AG10803 (cell line): ENCODE measurements at places on chromosomes 4 and X.

GRCh38 chr4:92305148-92305877 lies 1.5 kb downstream of the GRID2 start:
- peak; percentile 7 for DNase-seq

GRCh38 chr4:124037236-124037635 lies 640.6 kb downstream of the SPRY1 start:
- peak; percentile 10 for DNase-seq

DNA sequence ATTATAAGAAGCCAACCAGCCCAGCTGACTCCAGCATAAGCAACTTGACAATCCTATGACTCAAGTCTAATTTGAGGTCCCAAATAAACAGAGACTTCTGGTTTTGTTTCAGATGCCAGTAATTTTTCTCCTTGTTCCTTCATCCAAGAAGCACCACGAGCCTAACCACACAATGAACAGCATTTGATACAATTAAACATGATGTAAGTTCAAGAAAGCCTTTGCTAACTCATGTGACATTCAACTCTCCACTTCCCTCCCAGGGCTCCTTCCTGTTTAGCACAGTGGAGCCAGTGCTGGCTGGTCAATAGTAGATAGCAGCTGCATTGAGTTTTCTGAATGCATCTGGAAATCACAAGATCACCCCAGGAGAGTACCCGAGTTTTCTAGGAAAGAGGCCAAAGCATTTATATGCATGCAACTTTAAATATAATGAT lies 206.3 kb downstream of the ARHGAP24 start:
- peak; percentile 99 for DNase-seq

GRCh38 chr4:116881077-116881476 lies 204.3 kb downstream of the TRAM1L1 start:
- no peak for DNase-seq

DNA sequence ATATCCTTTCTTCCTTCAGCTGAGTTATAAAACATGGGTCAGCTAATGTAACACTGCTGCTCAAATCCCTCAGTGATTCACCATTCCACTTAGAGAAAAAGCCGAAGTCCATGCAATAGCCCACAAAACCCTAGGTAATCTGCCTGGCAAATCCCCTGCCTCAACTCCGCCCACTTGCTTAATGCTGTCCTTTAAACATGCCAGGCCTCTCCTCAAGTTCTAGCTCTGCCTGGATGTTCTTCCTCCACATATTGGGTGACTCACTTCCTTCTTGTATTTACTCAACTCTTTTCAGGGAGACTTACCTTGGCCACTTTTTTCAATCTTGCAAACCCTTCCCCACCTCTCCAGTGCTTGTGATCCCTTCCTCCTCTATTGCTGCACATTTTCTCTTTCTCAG lies 89.8 kb downstream of the EMCN start:
- DNase-seq = peak; percentile 51

DNA sequence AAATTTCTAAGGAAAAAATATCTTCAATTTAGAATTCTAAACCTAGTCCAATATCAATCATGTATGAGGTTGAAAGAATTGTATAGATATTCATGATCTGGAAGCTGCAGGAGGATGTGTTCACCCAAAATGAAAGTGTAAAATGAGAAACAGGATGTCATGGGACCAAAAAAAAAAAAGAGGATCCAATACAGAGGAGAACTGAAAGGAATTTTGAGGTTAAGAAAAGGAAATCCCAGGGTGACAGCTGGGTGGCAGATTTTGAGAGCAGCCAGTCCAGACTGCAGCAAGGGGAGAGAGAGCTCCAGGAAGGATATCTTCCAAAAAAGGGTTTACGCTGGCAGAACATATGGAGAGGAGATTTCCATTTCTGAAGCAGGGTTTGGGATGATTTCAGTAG lies 38.9 kb downstream of the TLR10 start:
- DNase-seq = peak; percentile 46

- DNase-seq = peak; percentile 44
Observed at GRCh38 chrX:21946925-21947641, 6.6 kb downstream of the SMS start.

- DNase-seq = peak; percentile 15
Observed at GRCh38 chrX:22053481-22053880, 21.4 kb downstream of the PHEX start.

- DNase-seq = peak; percentile 21
Observed at GRCh38 chr4:120491481-120491880, 424.8 kb upstream of the MAD2L1 start.

DNA sequence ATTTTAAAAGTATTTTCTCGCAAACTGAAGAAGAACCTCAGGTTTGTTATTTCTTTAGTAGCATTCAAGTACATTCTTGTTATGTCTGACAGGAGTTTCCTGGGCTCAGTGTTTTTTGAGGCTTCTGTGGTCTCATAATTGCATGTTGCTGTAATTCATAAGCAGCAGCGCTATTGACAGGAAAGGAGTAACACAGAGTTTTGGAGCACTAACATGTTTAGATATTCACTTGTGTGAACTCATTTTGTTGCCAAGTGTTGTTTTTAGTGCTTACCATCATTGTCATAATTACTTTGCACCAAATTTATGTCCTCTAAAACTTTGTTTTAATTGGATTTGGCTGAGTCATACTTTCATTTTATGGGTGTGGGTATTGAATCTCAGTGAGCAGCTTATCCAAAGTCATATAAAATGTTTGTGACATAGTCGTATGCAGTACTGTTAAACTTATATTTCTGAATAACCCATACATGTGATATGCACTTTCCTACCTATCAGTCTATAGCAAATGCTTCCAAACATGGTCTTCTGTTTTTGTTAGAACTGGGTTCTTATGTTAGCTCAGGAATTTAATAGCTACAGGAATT lies 358.7 kb upstream of the CTSO start:
- DNase-seq = peak; percentile 36

GRCh38 chrX:69072486-69073006 lies 92.7 kb downstream of the PJA1 start:
- no peak for DNase-seq
